ENCODE measurements at places on chromosomes 3 and 15. TPM values are rescaled to one million over a fixed set of nuclear protein-coding genes. Genes with fewer than 3 reads are reported as not detected.
A peak's percentile ranks its signal among the peaks of the same experiment; 100 is the strongest.

EFL1 gene
- 15.1 TPM for total RNA-seq

DNA sequence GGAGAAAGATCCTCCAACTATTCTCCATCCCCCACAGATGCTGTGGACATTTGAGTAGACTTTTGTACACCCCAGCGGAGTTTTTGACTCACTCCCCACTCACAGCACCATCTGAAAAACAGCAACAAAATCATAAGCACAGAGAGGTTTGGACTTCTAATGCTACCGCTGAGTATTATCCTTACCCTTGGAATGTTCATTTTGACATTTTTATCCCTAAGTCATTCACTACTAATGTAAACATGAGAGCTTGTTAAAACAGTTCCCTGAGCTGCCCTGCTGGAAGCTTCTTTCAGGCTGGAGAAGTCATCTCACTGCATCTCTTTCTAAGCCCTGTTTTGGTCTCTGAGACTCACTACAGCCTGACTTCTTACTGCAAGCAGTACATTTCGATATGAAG is 1045.9 kb downstream of the MCTP2 start:
- no peaks in the 10 kb centered on the region for H3K36me3 ChIP-seq
- H3K4me1 ChIP-seq = peaks cover 37% of the 10 kb centered on the region
- DNase-seq = peak; percentile 58
- H3K4me3 ChIP-seq = no peak overlapping the region
- H3K27ac ChIP-seq = peak overlapping the region; percentile 47

- DNase-seq = no peak
- H3K27me3 ChIP-seq = no peaks in the 10 kb centered on the region
- H3K4me3 ChIP-seq = no peak overlapping the region
Observed at GRCh38 chr15:85773249-85773648, 21.5 kb downstream of the KLHL25 start.

DNA sequence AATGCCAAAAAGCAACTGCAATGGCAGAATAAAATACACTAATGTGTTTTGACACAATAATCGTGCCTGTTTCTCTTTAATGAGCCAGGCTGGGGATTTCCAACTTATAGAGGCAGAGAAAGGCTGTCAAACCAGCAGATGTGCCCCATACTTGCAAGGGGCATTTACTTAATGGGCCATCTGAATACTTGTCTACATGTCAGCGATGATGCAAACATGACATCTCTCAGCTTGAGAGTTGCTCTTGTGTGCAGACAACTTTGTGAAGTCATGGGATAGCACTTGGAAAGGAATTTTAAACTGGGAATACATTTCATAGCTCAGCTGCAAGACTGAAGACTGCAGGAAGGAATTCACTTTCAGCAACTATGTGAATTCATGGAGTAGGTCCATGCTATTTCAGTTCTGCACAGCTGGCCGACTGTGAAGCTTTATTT is 127.4 kb upstream of the ADAMTS9 start:
- no peaks in the 10 kb centered on the region for H3K27me3 ChIP-seq
- H3K36me3 ChIP-seq = no peaks in the 10 kb centered on the region
- no peaks in the 10 kb centered on the region for H3K4me1 ChIP-seq
- H3K27ac ChIP-seq = no peak overlapping the region

CACNA1D gene
- not detected for total RNA-seq

- H3K27me3 ChIP-seq = no peaks in the 10 kb centered on the region
- H3K4me1 ChIP-seq = peaks cover 14% of the 10 kb centered on the region
- H3K4me3 ChIP-seq = no peak overlapping the region
- no peak overlapping the region for H3K27ac ChIP-seq
Observed at GRCh38 chr3:149648525-149648924, 9.3 kb downstream of the WWTR1 start.

DNA sequence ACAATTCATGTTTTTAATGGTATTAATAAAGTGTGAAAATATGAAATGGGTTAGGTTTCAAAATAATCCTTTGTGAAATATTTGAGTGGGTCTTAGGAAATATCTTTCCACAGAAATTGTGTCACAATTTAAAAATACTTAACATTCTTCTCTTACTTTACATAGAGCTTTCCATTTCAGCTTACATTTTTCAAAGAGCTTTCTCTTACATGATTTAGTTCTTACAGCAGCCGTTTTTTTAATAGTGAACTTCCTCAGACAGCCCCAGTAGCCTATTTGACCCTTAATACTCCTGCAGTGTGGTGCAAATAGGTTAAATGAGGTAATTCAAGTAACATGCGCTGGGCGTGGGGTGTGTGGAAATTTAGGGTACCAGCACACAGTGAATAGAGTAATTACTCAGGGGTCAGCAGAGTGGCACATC is 21.8 kb downstream of the P2RY12 start:
- no peak overlapping the region for H3K27ac ChIP-seq
- no peak overlapping the region for H3K4me3 ChIP-seq
- H3K4me1 ChIP-seq = no peaks in the 10 kb centered on the region
- no peaks in the 10 kb centered on the region for H3K27me3 ChIP-seq
- no peak for DNase-seq

TM4SF1 gene
- 140 TPM for total RNA-seq

GRCh38 chr3:14256046-14256445 is 77.4 kb downstream of the LSM3 start:
- no peak overlapping the region for H3K27ac ChIP-seq
- no peaks in the 10 kb centered on the region for H3K36me3 ChIP-seq
- H3K4me1 ChIP-seq = peaks cover 60% of the 10 kb centered on the region
- DNase-seq = no peak
- H3K4me3 ChIP-seq = no peak overlapping the region

DNA sequence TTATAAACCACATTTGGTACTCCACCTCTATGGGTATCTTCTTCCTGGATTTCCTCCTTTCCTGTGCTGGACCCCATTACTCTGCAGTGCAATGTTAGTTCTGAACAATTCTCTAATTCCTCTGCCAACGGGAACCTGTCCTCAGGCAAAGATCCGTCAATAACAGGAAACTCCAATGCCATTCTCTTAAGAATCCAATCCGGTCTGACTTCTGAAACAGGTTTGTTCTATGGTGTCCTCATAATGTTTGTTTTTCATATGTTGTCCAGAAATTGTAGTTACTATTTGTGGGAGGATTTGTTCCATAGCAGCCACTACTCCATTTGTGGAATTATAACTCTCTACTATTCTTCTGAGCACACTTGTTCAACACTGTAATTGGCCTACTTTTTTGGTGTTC is 112.7 kb downstream of the TBL1XR1 start:
- no peak for DNase-seq
- no peaks in the 10 kb centered on the region for H3K4me1 ChIP-seq
- H3K27ac ChIP-seq = no peak overlapping the region
- H3K36me3 ChIP-seq = no peaks in the 10 kb centered on the region
- no peaks in the 10 kb centered on the region for H3K27me3 ChIP-seq

DNA sequence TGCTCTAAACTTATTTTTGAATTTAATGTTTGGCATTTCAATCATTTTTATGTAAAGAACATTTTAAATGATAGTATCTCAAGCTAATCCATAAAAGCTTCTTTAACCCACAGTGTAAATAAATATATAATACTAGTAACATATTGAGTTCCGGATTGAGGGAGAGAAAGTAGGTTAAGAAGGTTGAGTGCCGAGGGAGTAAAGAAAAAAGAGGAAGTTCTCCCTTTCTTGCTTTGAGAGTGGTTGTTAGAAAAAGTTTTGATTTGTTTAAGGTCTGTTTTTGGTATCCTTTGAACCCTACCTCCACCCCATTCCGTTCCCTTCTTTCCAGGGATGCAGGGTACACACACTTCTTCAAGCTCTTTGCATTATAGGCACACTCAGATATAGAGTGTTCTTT is 130.8 kb downstream of the VPS8 start:
- DNase-seq = no peak
- H3K36me3 ChIP-seq = no peaks in the 10 kb centered on the region
- H3K27me3 ChIP-seq = no peaks in the 10 kb centered on the region
- no peak overlapping the region for H3K27ac ChIP-seq

CCDC80 gene
- 58.4 TPM for total RNA-seq

GRCh38 chr3:138367911-138368310 is 19.5 kb downstream of the MRAS start:
- H3K4me3 ChIP-seq = no peak overlapping the region
- no peaks in the 10 kb centered on the region for H3K27me3 ChIP-seq
- peak overlapping the region; percentile 88 for H3K27ac ChIP-seq
- no peak for DNase-seq
- peaks cover 46% of the 10 kb centered on the region for H3K36me3 ChIP-seq

DNA sequence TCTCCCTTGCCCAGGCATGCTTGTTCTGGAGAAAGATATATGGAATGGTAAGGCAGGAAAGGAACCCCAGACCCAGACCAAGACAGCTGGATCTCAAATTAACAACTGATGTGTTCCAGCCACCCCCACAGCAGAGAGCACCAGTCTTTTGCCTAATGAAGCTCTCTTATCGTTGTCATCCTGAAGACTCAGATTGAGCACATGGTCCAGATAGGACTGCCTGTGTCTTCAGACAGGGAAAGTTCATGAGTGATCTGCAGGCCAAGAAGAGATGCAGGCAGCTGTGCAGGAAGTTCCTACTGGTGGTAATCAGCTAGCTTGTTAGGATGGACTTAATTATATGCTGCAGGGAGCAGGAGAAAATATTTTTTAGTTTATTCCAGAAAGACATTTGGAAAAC is 53.3 kb downstream of the PPP2R3A start:
- no peaks in the 10 kb centered on the region for H3K36me3 ChIP-seq
- H3K27ac ChIP-seq = no peak overlapping the region
- DNase-seq = no peak
- H3K4me1 ChIP-seq = no peaks in the 10 kb centered on the region
- no peak overlapping the region for H3K4me3 ChIP-seq

DNA sequence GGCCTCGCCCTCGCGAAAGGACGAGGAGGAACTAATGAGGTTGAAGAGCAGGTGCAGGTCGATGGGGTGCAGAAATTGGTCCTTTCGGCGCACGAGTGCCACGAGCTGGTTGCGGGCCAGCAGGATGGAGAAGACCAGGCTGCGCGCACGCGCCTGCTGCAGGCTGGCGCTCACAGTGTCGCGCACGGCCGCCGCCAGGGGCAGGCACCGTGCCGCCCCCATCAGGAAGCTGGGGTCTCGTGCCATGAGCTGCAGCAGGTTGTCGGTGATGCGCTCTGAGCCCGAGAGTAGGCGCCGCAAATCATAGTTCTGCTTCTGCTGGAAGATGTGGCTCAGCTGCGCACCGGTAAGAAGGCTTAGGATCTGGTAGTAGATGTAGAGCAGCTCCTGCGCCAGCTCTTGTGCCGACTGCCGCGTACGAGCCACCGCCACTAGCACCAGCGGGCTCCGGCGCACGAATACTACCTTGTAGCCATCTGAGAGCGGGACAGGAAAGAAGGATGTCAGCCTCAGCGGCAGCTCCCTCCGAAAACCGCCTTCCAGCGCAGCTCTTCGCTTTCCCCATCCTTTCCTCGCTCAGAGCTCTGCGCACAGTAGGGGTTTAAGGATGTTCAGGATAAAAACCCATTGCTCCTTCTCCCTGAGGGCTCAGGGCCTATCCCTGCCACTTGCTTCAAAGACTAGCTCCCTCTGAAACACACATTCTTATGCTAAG is 6.9 kb upstream of the MST1R start:
- no peaks in the 10 kb centered on the region for H3K4me1 ChIP-seq
- DNase-seq = no peak
- H3K36me3 ChIP-seq = 0 out of 2 replicates have a peak, but pooled peaks cover 4% of the 10 kb centered on the region
- H3K27me3 ChIP-seq = no peaks in the 10 kb centered on the region
- no peak overlapping the region for H3K27ac ChIP-seq

SEMA3B gene
- 2.6 TPM for total RNA-seq

DNA sequence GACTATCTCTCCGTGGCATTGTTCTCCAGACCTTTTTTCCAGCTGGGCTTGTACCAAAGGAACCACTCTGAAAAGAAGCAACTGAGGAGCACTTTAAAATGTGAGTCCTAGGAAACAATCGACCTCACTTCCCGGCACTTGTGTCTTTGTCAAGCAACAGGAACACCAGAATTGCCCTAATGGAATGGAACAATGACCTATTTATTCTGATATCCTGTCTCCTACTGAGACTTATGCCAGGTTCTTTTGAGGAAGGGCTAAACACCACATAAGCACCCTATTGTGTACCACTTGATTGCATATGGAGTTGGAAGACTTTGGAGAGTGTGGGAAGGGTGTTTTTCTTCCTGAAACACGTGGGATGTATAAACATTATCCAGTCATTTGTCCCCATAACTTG is 56.8 kb upstream of the TGFBR2 start:
- no peak overlapping the region for H3K27ac ChIP-seq
- H3K4me1 ChIP-seq = peaks cover 7% of the 10 kb centered on the region
- no peaks in the 10 kb centered on the region for H3K27me3 ChIP-seq
- no peak overlapping the region for H3K4me3 ChIP-seq
- DNase-seq = no peak
- no peaks in the 10 kb centered on the region for H3K36me3 ChIP-seq

- H3K4me1 ChIP-seq = no peaks in the 10 kb centered on the region
- no peaks in the 10 kb centered on the region for H3K27me3 ChIP-seq
- no peak for DNase-seq
- H3K27ac ChIP-seq = no peak overlapping the region
- H3K4me3 ChIP-seq = no peak overlapping the region
Observed at GRCh38 chr15:40554161-40554525, 10.7 kb downstream of the CCDC32 start.

CNTN3 gene
- not detected for total RNA-seq

DNA sequence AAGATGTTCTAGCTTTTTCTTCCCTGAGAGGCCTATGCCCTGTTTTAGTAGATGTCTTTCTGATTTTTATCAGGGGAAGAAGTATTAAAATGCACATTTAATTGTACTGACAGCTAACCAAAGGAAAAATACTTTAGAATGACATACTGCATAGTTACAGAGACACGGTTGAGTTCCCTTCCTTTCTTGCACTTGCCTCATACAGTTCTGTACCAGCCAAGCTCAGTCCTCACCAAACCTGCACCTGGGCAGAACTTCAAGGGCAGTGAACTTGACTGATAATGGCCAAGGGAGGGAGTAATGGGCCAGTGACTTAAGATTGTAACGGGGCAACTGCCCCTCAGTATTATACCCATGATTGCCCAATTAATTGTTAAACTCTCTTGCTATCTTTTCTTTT is 34.1 kb upstream of the RASGRP1 start:
- H3K27me3 ChIP-seq = peaks cover 2% of the 10 kb centered on the region
- no peak for DNase-seq
- no peaks in the 10 kb centered on the region for H3K36me3 ChIP-seq
- H3K4me3 ChIP-seq = no peak overlapping the region
- no peak overlapping the region for H3K27ac ChIP-seq

GRCh38 chr15:89826671-89827655 is 12.3 kb upstream of the ANPEP start:
- H3K27me3 ChIP-seq = no peaks in the 10 kb centered on the region
- H3K4me3 ChIP-seq = no peak overlapping the region
- no peak for DNase-seq
- no peaks in the 10 kb centered on the region for H3K36me3 ChIP-seq
- H3K27ac ChIP-seq = no peak overlapping the region

- H3K4me3 ChIP-seq = no peak overlapping the region
- no peaks in the 10 kb centered on the region for H3K4me1 ChIP-seq
- H3K36me3 ChIP-seq = no peaks in the 10 kb centered on the region
- no peak overlapping the region for H3K27ac ChIP-seq
- no peaks in the 10 kb centered on the region for H3K27me3 ChIP-seq
Observed at GRCh38 chr3:29591579-29591978, 310.7 kb downstream of the RBMS3 start.

GP9 gene
- not detected for total RNA-seq
